Aorta (tissue), 5 donors: ENCODE measurements at places on chromosomes 1 and 21. TPM values are rescaled to one million over a fixed set of nuclear protein-coding genes. Genes with fewer than 3 reads are reported as not detected.

GRCh38 chr1:18938008-18938706 lies 18.3 kb downstream of the IFFO2 start:
- no peak overlapping the region for H3K27ac ChIP-seq
- H3K36me3 ChIP-seq = no peaks in the 10 kb centered on the region
- DNase-seq = no peak
- H3K27me3 ChIP-seq = no peaks in the 10 kb centered on the region
- no peak overlapping the region for H3K4me3 ChIP-seq
- H3K4me1 ChIP-seq = no peaks in the 10 kb centered on the region

GRCh38 chr1:245148861-245149260 lies 5.9 kb upstream of the KIF26B start:
- DNase-seq = no peak
- no peak overlapping the region for H3K27ac ChIP-seq
- no peaks in the 10 kb centered on the region for H3K4me1 ChIP-seq
- H3K4me3 ChIP-seq = no peak overlapping the region
- H3K27me3 ChIP-seq = no peaks in the 10 kb centered on the region

GRCh38 chr1:183544598-183545297 lies 45.5 kb downstream of the NCF2 start:
- DNase-seq = no peak
- H3K27me3 ChIP-seq = no peaks in the 10 kb centered on the region
- no peak overlapping the region for H3K27ac ChIP-seq
- H3K4me1 ChIP-seq = no peaks in the 10 kb centered on the region
- no peak overlapping the region for H3K4me3 ChIP-seq
- peaks cover 2% of the 10 kb centered on the region for H3K36me3 ChIP-seq

- H3K27ac ChIP-seq = no peak overlapping the region
- H3K4me3 ChIP-seq = no peak overlapping the region
- no peaks in the 10 kb centered on the region for H3K4me1 ChIP-seq
- H3K27me3 ChIP-seq = no peaks in the 10 kb centered on the region
These were observed 2.8 kb downstream of the LRIF1 start for GRCh38 chr1:110960777-110961420.

- H3K27me3 ChIP-seq = no peaks in the 10 kb centered on the region
- H3K27ac ChIP-seq = peak overlapping the region; percentile 89
- no peaks in the 10 kb centered on the region for H3K36me3 ChIP-seq
- H3K4me1 ChIP-seq = no peaks in the 10 kb centered on the region
- H3K4me3 ChIP-seq = peak overlapping the region; percentile 13
- peak; percentile 74 for DNase-seq
These were observed 1.6 kb downstream of the TMEM200B start for GRCh38 chr1:29121936-29122681.

DNA sequence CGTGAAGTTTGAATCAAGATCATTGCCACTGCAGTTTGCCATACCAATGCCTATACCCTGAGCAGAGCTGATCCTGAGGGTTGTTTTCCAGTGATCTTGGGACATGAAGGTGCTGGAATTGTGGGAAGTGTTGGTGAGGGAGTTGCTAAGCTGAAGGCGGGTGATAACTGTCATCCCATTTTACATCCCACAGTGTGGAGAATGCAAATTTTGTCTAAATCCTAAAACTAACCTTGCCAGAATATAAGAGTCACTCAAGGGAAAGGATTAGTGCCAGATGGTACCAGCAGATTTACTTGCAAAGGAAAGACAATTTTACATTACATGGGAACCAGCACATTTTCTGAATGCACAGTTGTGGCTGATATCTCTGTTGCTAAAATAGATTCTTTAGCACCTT lies 78.6 kb downstream of the FMN2 start:
- H3K4me3 ChIP-seq = no peak overlapping the region
- no peaks in the 10 kb centered on the region for H3K27me3 ChIP-seq
- H3K27ac ChIP-seq = no peak overlapping the region
- DNase-seq = no peak

GRCh38 chr1:153573351-153573750 lies 7.7 kb upstream of the S100A2 start:
- H3K4me3 ChIP-seq = no peak overlapping the region
- no peaks in the 10 kb centered on the region for H3K4me1 ChIP-seq
- no peak for DNase-seq
- no peaks in the 10 kb centered on the region for H3K27me3 ChIP-seq
- H3K27ac ChIP-seq = no peak overlapping the region

DNA sequence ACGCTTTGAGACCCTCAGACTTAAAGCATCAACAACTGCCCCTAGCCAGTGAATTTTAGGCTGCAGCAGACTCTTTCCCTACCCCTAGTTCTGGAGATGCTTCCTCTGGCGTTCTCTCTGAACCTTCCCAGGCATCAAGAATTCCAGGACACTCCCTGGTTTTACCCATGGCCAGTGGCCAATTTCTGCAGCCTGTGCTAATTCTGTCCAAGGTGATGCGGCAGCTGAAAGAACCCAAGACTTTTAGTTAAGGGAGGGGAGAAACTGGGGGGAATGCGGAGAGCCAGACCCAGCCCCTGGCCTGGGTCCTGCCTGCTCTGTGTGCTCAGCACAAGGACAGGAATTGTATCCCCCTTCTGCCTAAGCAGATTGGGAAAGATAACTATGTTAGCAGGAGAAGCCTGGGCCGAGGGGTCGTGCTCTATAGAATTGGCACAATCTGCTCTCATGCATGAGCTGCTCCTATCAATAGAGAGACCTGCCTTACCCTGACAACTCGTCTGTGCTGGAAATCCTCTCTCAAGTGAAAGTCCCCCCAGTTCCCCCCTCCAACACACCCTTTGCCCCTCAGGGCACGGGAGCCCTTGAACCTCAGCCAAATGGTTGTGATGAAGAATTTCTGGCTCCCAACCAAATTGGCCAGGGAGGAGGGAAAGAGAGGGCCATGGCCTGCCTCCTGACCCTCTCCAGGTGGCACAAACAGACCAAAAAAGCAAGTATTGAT lies 5.4 kb upstream of the GJA8 start:
- no peak for DNase-seq
- no peaks in the 10 kb centered on the region for H3K36me3 ChIP-seq
- H3K4me1 ChIP-seq = no peaks in the 10 kb centered on the region
- no peaks in the 10 kb centered on the region for H3K27me3 ChIP-seq
- H3K4me3 ChIP-seq = no peak overlapping the region
- no peak overlapping the region for H3K27ac ChIP-seq

DNA sequence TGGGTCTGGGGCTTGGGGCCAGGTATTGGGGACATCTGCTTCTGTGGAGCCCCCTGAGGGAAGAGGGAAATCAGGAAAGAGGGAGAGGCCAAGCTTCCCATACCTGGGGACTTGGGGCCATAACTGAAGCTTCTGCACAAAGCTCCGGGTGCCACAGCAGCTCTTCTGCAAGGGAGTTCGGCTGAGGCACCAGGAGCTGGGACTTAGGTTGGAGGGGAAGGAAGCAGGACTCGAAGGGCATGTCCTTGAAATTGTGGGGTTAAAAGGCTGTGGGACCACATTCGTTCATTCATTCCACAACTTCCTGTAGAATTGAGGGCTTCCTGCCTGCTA lies 1.7 kb upstream of the EPS8L3 start:
- DNase-seq = no peak
- H3K36me3 ChIP-seq = no peaks in the 10 kb centered on the region
- no peaks in the 10 kb centered on the region for H3K27me3 ChIP-seq
- no peak overlapping the region for H3K27ac ChIP-seq
- H3K4me3 ChIP-seq = no peak overlapping the region
- H3K4me1 ChIP-seq = no peaks in the 10 kb centered on the region

GRCh38 chr1:201537891-201538611 lies 876 bp upstream of the NAV1 start:
- no peak overlapping the region for H3K27ac ChIP-seq
- no peaks in the 10 kb centered on the region for H3K36me3 ChIP-seq
- peak overlapping the region; percentile 70 for H3K4me3 ChIP-seq
- peaks cover 1% of the 10 kb centered on the region for H3K4me1 ChIP-seq
- H3K27me3 ChIP-seq = no peaks in the 10 kb centered on the region

The OR6N1 gene
- total RNA-seq = not detected

The SNAP47 gene
- total RNA-seq = 18.1 TPM

The LINGO4 gene
- not detected for total RNA-seq
